ENCODE measurements at places on chromosomes 1 and 21.

DNA sequence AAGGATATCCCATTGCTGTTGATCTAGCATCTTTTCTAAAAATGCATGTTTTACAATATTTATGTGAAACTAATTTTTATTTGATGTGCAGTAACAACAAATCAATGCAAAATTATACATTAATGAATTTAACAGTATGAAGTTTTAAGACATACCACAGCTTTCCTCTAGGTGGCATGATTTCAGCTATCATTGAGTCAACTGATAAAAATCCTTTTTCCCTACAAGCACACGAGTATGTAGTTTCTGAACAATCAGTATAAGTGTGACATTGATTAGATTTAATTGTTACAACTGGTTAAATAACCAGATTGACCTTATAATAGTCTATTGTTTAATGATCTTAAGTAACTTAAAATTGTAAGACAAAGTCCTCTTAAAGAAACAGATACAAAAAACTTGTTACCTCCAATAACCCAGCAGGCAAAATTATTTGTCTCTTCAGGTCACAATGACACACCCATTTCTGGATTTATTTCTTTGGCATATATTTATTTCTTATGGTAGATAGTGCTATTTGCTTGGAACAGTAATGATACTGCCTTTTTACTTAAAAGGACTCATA, 5.8 kb upstream of the TGFB2 start:
- DNase-seq = no peak

GRCh38 chr1:201420608-201421002, 925 bp downstream of the TNNI1 start:
- no peak for DNase-seq

DNA sequence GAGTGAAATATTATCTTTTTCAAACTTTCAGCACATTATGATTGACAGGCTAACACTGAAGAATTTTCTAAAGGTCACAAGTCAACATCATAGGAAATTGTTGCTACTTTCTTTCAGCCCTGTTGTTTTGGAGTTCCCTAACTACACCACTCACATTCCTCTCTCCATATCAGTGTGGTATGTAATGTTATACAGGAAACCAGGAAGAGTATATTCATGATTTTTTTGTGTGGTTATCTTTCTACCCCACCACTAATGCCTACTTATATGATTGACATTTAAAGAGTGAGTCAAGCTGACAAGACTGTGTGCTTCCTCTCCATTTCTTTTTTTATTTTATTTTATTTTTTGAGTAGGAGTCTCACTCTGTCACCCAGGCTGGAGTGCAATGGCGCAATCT, 47.8 kb upstream of the PRDM2 start:
- no peak for DNase-seq

- DNase-seq = no peak
Measured at GRCh38 chr21:37799211-37800056, 116.8 kb downstream of the KCNJ6 start.

DNA sequence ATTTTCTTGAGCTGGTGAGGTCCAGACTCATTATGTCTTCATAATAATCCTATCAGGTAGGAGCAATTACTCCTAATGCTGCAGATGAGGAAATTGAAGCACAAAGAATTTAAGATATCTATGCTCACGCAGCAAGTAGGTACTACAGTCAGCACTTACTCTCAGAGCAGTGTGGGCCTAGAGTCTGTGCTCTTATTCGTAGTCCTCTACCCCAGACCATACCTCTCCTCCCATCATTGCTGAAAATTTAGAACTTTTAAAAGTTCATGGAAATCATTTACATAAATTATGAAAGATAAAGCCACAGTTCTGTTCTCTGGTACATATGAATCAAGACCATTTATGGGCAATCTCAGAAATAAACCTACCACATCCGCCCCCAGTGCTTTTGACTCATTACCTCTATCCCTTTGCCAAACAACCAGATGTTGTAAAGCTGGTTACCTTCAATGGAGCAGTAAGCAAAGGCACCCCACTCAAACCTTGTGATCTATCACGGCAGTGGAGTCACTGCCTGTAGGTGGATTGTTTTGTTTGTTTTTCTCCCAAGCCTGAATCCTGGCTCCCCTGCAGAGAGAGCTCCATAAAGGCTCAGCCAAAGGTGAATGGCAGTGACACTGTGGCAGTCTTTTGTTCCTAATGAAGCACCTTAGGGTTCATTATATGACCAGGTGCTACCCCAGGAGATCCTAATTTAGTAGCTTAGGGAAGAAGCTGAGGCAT, 20.9 kb upstream of the MAN1A2 start:
- no peak for DNase-seq

GRCh38 chr1:109255097-109255651, 5.8 kb downstream of the CELSR2 start:
- DNase-seq = no peak

DNA sequence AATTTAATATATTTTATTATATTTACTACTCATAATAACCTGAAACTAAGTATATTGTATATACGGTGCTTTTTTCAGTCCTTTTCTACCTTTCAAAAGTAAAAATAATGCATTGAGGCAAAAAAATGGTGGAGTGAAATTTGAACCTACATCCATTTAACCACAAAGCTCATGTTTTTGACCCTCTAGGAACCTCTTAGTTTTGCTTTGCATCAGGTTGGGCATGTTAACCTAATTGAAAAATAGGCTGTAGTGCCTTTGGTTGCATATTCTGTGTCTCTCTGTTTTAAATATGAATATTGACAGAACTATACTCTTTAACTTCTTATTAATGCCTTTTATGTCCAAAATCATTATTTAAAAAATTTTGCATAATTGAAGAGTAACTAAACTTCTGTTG, 3.8 kb downstream of the SGIP1 start:
- no peak for DNase-seq

GRCh38 chr1:226444901-226445300, 37.0 kb upstream of the PARP1 start:
- no peak for DNase-seq

DNA sequence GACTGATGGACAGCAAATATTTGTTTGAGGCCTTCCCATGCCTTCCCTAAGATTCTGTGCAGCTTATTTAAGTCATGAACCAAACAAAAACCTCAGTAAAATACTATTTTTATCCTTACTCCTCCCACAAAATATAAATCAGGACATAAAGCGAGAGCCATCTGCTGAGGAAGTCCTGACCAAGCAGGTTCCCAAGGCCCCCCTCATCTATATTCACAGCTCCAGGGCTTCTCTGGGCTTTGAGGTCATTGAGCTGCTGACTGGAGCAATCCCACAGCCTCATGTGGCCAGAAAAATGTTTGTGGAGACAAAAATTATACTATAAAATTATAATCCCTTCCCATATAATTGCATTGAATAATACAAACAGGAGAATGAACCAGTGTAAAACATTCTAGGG, 846.2 kb downstream of the ADGRL2 start:
- DNase-seq = no peak

DNA sequence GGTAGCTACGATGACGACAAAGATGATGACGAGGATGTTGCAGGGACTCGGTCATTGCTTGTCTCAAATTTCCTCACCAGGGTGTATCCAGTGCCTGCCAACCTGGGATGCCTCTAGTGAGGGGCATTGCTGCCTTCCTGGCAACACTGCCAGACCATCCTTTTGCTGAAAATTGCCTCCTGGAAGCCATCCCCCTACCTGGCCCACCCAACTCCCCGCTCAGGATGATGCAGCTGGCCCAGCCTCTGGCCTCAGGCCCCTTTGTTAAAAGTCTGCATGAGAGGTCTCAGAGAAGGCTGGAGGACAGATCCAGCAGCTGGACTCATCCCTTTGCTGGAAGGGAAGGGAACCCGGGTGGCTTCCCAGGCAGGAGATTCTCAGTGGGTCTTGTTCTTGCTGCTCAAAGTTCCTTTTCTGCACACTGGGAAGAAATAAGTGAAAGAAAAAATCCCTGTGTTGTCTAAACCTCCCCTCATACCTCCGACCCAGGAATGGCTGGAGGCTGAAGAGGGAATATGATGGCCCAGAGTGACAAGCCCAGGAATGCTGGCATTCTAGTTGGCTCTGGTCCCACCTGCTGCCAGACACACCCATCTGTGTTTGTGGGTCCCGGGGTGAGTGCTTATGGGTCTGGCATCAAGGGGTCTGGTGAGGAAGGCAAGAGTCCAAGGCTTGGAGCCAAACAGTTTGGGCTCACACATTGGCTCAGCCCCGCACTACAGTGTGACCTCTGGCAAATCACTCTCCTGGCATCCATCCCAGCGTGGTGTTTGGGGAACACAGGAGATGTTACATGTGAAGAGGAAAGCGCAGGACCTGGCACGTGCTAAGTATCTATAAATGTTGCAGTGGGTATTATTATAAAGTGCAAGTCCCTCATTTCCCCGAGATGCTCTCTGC, 6.7 kb upstream of the FNDC5 start:
- no peak for DNase-seq

DNA sequence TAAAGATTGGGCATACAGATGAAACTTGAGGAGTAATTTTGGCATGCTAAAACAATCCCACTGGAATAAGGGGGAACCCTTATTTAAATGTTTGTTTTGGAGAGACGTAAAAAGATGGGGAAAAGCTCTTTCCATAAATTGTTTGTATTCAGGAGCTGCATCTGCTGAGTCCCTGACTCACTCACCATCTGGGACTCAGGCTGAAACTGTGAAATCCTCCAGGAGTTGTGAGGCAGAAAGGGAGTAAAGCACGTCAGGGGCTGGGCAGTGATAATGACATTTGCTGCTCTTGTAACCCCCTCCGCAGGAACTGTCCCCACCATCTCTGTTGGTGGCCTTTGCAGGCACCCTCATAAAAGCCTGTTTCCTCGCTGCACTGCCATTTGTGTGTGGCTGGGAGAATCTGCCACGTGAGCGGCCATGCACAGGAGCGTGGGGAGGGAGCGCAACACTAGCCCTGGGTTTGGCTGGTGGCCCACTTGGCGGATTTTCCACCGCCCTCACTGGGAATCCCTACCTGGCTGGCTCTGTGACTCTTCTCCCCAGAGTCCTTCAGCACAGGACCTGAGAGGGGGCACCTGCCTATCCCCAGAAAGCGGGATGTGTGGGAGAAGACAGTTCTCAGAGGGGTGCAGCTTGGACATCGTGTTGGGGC, 45.3 kb downstream of the ZSCAN20 start:
- DNase-seq = no peak

GRCh38 chr1:208291923-208292711, 47.9 kb upstream of the PLXNA2 start:
- DNase-seq = no peak

DNA sequence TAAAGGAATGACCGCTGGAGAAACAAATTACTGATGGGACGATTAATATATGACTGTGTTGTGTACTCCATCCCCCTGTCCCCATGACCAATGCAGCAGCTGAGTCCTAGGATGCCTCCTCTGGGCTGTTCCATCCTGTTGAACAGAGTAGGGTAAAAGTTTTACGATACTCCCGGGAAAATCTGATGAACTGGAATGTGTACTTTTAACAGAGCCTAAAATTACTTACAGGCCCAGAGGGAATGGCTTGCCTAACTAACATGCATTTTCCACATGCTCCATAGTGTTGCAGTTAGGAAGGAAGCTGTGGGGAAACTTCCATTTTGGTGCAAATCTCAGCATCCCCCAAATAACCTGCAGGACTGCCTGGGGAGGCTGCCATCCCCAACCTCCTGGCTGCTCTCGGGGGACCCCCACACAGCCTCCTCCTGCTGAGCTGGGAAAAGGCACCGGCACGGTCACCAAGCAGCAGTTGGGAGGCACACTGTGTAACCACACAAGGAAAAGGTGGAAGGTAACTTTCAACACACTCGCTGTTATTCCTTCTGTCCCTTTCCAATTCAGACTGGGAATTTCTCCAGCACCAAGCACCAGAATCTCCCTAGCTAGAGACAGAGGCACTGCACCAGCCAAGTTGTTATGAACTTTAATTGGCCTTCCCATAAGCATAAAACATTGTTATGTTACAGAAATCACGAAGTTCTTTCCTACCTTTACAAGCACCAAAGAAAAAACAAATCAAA, 97.2 kb downstream of the BCAR3 start:
- no peak for DNase-seq

DNA sequence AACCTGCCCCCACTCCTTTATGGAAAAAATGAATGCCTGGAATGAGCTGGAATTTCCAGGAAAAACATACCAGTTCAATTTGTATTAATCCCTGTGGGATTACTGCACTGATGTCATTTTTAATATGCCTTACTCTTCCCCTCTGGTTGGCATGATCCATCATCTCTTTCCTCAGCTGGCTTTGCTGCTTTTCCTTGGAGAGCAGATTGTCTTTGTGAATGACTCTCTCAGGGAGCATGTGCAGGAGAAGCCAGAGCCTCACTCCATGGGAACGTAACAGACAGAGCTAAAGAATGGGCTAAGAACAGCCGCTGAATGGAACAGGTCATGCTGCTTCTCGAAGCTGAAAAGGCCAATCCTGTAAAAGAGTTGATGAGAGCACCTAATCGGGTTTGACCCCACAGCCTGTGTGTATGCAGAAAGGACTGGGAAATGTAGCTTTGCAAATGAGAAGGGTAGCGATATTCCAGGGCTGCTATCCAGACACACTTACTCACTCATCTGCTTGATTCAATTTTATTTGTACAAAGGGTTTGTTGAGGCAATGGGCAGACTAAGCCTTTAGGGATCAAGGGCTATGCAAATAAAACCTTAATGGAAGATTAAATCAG, 20.7 kb downstream of the PHC2 start:
- DNase-seq = no peak

DNA sequence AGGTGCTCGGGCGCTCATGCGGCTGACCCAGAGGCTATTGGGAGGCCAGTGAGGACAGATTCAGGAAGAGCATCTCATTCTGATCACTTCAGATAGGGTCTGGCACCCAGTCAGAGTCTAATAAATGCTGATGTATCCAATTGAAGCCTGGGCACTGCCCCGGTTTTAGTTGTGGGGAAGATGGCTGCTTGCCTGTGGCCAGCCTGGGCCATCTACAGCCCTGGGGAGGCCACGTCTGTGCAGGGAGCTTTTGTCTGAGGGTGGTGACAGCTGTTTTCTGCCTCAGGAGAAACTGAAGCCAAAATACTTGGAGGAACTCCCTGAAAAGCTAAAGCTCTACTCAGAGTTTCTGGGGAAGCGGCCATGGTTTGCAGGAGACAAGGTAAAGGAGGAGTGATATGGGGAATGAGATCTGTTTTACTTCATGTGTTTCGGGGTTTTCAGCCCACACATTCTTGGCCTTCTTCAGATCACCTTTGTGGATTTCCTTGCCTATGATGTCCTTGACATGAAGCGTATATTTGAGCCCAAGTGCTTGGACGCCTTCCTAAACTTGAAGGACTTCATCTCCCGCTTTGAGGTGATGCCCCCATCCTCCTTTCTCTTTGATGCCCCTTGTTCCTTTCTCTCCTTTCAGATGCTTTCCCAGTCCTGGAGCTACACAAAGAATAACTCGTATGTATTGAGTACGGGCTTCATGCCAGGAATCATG, 2.8 kb downstream of the GSTM5 start:
- DNase-seq = no peak

DNA sequence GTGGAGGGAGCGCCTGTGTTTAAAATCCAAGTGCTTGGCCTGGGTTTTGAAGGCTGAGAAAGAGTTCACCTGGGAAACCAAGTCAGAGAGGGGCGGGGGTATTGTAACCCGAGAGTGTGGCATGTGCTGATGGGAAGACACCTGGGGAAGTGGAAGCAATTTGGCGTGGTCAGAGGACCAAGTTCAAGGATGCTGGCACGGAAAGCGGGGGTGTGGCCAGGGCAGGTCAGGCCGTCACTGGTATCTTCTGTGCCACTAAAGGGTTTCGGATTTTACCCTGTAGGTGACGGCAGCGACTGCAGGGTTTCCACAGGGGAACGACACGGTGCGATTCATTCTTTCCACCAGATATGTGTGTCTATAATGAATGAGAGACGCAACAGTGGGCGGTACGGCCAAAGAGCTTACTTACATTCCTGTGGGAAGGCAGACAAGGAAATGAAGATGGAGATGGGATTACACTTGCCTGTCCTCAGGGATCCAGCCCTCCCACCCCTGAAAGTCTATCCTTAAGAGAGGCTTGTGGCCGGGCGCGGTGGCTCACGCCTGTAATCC, 31.3 kb downstream of the CA6 start:
- no peak for DNase-seq
